ENCODE measurements at places on chromosomes 11 and 22.
A peak's percentile ranks its signal among the peaks of the same experiment; 100 is the strongest.

- DNase-seq, result no peak
Measured at GRCh38 chr11:47234669-47235100, 13.9 kb downstream of the ACP2 start.

GRCh38 chr11:95877291-95877690 is 46.6 kb downstream of the MTMR2 start:
- peak; percentile 98 for DNase-seq

GRCh38 chr22:27159716-27160295 is 502.4 kb downstream of the MIAT start:
- no peak for DNase-seq

DNA sequence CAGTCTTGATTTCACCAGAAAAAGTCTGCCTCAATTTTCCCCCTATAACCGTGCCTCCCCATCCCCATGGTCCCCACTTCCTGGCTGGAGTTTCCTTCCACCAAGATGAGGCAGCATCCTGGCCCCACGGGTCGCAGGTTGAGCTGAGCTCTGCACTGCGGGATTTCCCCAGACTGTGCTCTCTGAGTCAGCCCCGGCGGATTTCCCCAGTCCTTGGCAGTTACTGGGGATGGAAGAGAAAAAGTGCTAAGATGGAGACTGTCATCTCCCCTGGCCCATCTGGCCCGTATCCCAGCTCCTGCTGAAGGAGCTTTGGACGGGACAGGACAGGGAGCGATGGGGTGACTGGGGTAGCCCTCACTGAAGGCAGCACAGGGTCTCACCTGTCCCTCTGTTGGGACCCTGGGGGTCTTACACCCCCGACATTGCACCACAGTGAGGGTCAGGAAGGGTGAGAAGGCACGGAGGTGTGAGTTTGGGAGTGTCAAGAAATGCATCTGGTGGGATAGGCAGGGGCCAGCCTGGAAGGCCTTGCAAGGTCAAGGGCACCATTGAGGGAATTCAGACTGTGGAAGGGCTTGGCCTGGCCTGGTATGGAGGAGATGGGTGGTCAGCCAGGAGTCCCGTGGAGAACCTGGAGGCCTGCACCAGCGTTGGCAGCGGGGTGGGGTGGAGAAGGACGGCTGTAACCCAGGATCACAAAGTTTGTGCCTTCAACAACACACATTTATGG is 36.5 kb downstream of the NADSYN1 start:
- peak; percentile 22 for DNase-seq

- peak; percentile 1 for DNase-seq
Measured at GRCh38 chr11:6022956-6023355, 7.6 kb downstream of the OR56A1 start.

GRCh38 chr11:65478388-65479183 is 20.3 kb upstream of the MALAT1 start:
- no peak for DNase-seq

- no peak for DNase-seq
Measured at GRCh38 chr22:22462813-22463567, 45.6 kb downstream of the ZNF280B start.

- DNase-seq, result peak; percentile 30
Measured at GRCh38 chr11:71580057-71581003, 2.3 kb downstream of the KRTAP5-11 start.

DNA sequence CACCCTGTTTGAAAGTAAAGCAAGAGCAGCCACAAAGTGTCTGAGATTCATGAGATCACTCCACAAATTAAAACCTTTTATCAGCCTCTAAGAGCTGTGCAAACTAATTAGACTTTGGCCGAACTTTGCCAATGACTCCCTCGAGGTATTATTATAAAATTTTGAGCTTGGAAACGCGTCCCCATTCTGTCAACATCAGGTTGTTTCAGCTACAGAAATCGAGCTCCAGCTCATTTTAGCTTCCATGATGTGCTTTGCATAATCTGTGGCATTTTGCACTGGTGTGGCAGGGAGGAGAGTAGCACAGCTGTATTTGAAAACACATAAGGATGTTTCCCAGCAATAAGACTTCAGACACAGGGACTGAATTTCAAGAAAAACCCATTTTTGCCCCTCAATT is 872.2 kb downstream of the NTM start:
- no peak for DNase-seq

GRCh38 chr22:32534252-32535235 is 59.9 kb downstream of the FBXO7 start:
- DNase-seq, result no peak

DNA sequence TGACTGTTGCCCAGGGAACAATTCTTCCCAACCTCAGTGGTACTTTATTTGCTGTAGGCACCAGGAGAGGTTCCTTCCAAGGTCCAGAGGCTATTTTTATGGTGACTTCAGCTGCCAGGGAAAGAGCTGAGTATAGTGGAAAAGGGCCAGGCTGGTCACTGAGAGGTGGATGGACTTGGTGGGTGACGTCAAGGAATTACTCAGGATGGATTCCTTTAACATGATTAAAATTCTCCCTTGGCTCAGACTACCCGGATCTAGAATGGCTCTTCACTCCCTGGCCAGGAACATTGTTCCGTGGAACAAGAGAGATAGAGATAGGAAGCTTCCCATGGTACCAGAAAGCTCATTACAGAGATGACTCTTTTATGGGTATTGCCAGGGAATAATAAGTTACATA is 8.7 kb upstream of the CALCA start:
- peak; percentile 15 for DNase-seq

- DNase-seq, result no peak
Measured at GRCh38 chr22:28208036-28208435, 289.0 kb upstream of the PITPNB start.

GRCh38 chr11:10894666-10895065 is 36.8 kb upstream of the ZBED5 start:
- no peak for DNase-seq

- no peak for DNase-seq
Measured at GRCh38 chr11:121656328-121657090, 203.7 kb upstream of the SORL1-AS1 start.

DNA sequence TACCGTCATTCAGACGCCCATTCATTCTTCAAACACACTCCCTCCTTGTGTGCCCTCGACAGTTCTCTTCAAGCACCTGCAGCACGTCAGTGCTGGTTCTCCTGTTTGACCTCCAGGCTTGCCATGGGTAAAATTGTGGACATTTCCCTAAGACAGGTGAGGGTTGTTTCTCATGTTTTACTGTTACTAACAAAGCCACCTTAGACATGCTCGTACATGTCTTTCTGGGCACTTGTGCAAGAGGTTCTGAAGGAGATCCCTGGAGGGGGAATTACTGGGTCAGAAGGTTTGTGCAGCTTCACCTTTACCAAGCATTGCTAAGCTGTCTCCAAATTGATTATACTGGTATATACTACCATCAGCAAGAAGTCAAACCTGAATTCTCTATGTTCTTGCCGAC is 189.7 kb upstream of the TMEM45B start:
- no peak for DNase-seq

DNA sequence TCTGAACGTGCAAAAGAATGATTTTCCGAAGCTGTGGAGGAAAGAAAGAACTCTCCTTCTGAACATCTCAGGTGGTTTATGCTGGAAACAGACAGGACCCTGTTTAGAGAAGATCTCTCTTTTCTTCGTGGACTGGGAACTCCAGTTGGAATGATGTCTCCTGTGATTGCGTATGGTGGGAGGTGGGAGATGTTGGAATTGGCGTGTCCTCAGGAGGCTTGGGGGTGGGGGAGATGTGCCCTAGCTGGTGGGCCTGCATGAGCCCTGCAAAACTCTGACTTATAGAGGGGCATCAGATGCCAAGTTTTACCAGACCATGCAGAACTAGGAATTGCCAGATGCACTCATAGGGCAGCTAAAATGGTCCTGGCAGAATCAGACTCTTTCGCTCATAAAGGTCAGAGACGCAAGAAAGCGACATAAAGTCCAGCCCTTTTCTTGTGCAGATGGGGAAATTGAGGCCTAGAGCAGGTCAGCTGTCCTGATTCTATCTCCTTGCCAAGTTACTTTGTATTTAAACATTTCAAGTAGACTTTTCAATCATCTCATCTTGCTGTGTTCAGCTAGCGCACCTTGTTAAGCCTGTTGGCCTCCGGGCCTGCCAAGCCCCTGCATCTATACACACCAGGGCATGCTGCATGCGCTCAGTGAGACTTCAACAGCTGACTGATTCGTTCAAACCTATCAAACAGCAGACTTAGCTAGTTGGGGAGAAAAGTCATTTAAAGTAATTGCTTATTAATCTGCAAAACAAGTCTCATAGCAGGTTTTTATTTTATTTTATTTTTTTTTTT is 34.2 kb upstream of the EHF start:
- no peak for DNase-seq
